ENCODE measurements at places on chromosomes 11 and 22.

DNA sequence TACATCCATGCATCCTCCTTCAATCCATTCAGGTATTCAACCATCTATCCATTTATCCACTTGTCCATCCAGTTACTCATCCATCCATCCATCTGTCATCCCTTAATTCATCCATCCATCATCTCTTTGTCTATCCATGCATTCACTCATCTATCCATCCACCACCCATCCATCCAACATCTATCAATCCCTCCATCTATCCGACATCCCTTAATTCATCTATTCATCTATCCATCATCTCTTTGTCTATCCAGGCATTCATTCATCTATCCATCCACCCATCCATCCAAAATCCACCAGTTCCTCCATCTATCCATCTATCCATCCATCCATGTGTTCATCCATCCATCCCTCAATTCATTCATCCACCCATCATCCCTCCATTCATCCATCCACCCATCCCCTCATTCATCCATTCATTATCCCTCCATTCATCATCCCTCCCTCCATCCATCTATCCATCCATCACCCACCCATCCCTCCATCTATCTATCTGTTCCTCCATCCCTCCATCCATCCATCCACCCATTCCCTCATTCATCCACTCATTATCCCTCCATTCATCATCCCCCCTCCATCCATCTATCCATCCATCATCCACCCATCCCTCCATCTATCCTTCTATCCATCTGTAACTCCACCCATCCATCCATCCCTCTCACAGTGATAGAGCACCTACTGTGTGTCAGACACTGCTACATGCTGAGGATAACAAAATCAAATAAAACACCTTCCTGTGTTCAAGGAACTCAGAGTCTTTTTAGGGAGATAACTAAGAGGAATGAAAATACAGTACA lies 1.5 kb upstream of the MB start:
- no peak for DNase-seq

DNA sequence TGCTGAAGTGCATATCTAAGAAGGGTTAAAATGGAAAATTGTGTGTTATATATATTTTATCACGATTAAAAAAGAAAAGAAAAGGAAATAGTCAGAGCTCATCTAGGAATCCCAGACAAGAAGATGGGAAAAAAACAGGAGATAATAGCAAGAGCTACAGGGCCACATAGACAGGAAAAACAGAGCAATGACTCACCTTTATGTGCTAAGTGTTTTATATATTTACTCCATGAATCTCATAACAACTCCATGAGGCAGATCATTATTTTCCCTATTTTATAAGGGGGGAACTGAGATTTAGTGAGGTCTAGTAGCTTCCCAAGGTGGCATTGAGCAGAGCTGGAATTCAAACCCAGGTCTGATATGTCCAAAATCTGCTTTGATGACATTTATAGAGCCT lies 18.1 kb upstream of the ELF5 start:
- no peak for DNase-seq

GRCh38 chr11:75677275-75677674 lies 8.4 kb upstream of the MAP6 start:
- DNase-seq, result no peak

GRCh38 chr11:119845756-119846155 lies 116.8 kb upstream of the NECTIN1 start:
- DNase-seq, result no peak

- no peak for DNase-seq
Measured at GRCh38 chr11:134509381-134510232, 97.6 kb upstream of the B3GAT1 start.

DNA sequence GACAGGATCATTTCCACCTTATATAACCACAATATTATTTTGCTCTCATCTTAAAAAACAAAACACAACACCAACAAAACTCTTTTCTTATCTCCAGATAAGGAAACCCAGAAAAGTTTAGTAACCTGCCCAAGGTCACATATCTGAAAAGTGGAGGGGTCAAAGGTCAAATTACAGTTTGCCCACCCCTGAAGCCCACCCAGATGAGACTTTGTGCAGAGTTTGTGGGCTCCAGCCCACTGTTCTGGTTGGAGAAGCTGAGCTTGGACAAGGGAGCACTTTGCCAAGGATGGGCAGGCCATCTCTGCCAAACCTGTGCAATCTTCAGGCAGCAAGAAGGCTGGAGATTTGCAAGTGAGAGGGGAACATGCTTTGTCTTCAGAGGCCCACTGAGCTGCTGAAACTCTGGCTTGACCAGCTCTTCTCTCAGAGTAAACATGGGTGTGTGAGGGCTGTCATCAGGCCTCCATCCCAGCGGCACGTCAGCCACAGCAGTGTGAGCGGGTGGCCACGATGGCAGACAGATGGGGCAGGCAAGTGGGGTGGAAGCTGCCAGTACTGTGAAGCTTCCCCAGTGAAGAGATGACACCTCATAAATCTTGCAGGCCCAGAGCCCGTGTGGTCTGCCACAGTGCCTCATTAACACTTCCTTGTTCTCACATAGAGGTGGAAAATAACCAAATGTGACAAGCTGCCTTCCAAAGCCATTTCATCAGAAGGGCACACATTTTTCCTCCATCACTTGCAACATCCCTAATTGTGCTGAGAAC lies 111.8 kb downstream of the CCDC81 start:
- DNase-seq, result no peak

GRCh38 chr11:112255067-112255720 lies 5.5 kb downstream of the PLET1 start:
- DNase-seq, result no peak

- no peak for DNase-seq
Measured at GRCh38 chr11:76455331-76455730, 10.5 kb downstream of the EMSY start.

DNA sequence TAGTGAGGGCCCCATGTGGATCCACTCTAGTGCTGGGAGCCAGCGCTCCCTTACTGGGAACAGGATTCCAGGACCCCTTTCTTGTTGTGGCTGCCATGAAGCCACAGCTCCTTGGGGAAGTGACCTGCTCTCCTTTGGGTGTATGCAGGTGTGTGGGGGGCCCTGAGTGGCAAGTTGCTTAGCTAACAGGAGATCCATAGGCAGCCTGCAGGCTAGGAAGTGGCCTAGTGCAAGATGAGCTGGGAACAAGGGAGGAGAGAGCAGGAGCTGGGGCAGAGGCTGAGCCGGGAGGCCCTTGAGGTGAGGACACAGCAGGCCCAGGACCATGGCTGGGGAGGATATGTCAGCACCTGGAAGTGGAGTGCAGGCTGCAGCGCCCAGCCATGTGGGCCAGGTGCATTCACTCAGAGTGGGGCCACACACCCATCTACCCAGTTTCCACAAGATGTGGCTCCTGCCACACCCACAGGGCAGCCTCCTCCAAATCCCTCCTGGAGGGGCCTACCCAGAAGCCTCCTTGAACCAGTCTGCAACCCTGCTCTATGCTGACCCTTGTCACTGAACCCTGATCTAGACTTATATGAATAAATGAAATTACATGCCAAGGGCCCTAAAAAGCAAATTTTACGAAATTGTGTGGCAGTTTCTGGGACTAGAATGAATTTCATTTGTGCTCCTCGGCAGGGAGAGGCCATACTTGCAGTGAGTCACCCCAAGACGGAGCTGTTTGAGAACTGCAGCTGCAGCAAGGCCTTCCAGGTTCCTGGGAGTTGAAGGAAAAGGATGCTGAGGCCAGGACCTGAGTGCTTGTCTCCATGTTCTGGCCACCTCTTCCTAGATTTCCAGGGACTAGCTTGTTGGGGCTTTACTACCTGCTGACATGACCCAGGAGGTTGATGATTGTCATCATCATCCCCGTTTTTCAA lies 3.2 kb downstream of the THAP7 start:
- no peak for DNase-seq

GRCh38 chr22:27003297-27003696 lies 345.9 kb downstream of the MIAT start:
- no peak for DNase-seq

GRCh38 chr22:26399289-26399688 lies 29.8 kb upstream of the ASPHD2 start:
- no peak for DNase-seq

- no peak for DNase-seq
Measured at GRCh38 chr11:75565221-75565814, 3.3 kb downstream of the SERPINH1 start.

- no peak for DNase-seq
Measured at GRCh38 chr11:14544611-14545010, 24.4 kb upstream of the PSMA1 start.

DNA sequence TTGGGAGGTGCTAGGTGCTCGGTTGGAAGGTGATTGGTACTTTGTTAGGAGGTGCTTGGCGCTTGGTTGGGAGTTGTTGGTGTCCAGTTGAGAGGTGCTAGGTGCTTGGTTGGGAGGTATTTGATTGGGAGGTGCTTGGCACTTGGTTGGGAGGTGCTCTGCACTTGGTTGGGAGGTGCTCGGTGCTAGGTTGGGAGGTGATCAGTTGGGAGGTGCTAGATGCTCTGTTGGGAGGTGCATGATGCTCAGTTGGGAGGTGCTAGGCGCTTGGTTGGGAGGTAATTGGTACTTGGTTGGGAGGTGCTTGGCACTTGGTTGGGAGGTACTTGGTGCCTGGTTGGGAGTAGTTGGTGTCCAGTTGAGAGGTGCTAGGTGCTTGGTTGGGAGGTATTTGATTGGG lies 40.2 kb downstream of the LRP5 start:
- DNase-seq, result no peak

DNA sequence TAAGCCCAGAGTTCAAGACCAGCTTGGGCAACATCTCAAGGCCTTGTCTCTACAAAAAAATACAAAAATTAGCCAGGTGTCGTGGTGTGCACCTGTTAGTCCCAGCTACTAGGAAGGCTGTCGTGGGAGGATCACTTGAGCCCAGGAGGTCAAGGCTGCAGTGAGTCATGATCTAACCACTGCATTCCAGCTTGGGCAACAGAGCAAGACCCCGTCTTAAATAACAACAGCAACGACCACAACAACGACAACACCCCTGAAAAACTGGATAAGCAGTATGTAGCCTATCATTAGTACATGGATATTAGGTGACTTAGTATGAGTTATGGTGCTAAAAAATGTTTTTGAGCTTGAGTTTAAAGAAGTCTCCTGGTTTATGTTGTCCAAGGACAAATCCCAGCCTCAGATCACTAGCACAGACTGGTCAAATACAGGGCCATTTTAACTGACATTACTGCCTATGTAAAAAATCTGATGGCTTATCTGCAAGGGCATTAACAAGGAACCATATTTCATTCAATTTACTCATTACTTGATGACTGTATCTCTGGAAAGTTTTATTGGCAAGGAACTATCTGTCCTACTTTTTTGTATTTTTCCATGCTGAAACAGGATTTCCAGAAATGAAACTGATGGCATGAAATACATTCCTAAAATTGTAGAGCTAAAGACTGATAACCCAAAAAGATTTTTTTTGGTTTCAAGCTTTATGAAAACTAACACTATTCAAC lies 23.4 kb downstream of the C2CD3 start:
- no peak for DNase-seq

DNA sequence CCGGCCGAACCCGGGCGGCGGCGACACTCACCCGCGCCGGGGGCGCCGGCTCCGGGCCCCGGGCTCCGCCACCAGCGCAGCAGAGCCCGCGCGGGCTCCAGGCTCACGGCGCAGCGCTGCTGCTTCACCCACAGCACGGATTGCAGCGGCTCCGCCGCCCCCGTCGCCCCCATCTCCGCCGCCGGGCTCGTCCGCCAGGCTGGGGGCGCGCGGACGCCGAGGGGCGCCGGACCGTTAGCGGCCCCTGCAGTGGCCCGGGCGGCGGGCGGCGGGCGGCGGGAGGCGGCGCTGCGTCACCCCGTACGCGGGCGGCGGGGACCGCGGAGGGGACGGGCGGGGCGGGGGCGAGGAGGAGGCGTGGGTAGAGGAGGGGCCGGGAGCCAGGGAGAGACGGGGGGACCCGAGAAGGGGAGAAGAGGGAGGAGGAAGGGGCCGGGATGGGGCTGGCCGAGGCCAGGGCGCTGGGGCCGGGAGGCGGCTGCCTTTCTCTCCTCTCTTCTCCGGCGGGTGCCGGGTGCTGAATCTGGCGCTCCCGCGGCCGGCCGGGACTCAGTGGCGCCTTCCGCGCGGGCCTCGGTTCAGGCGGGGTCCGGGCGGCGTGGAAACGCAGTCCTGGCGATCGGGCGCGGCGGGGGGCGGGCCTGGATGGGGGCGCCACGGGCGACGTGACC lies at the start of gene CERK:
TSS of gene CERK (minus strand) at position 277 of the 671 bp plus-strand sequence. CDS start at position 173, 104 bp downstream.
- peak; percentile 56 for DNase-seq

- DNase-seq, result no peak
Measured at GRCh38 chr11:97883086-97883485, 1137.7 kb upstream of the CNTN5 start.

DNA sequence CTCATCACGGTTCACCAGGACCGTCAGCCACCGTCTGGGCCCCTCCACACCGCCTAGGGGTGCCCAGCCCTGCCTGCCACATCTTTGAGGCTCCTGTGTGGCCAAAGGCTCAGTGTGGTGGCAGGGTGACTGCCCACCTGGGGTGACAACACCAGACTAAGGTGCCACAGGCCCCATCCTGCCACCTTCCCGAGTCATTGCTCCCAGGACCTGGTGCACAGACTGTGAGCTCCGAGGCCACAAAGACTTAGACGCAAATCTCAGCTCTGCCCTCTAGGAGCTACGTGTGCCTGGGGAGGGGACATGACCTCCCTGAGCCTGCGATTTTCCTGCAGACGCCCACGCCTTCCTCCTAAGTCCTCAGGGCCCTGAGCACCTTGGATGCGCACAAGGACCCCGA lies 36.5 kb downstream of the KIAA0930 start:
- no peak for DNase-seq

- DNase-seq, result no peak
Measured at GRCh38 chr22:29041408-29041807, 20.2 kb downstream of the C22orf31 start.

DNA sequence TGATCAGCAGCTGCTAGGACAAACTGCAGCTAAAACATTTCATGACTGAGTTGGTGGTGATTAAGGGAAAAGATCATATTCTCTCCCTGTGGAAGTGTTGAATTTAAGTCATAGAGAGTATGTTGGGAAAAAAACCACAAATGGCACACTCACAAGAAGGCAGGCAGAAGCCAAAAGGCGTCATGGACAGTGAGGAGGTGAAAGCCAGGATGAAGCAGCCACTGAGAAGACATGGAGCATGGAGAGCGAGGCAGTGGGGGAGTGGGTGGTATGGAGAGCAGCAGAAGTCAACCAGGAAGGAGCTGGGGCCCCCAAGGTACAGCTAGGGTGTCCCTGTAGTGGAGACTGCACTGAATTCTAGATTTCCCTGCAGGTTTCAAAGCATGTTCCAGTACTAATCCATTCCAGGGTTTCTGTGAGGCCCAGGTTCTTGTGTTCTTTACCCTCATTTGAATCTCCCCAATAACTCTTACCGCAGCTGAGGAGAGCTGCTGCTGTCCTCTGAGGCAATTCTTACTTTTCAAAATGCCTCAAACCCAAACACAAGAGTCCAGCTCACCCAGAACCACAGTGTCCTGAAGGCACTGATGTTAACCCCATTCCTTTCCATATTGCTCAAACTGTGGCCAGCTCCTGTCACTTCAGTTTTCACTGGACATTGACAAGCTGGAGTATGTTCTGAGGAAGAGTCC lies 191.8 kb upstream of the E2F8 start:
- no peak for DNase-seq

GRCh38 chr22:48666620-48667019 lies 1161.1 kb downstream of the BRD1 start:
- DNase-seq, result no peak

Data from naive thymus-derived CD4-positive, alpha-beta T cell (primary cell).